ENCODE measurements at places on chromosomes 6 and 20.

GRCh38 chr20:44695295-44695673, 19.9 kb upstream of the CCN5 start:
- no peak for DNase-seq

DNA sequence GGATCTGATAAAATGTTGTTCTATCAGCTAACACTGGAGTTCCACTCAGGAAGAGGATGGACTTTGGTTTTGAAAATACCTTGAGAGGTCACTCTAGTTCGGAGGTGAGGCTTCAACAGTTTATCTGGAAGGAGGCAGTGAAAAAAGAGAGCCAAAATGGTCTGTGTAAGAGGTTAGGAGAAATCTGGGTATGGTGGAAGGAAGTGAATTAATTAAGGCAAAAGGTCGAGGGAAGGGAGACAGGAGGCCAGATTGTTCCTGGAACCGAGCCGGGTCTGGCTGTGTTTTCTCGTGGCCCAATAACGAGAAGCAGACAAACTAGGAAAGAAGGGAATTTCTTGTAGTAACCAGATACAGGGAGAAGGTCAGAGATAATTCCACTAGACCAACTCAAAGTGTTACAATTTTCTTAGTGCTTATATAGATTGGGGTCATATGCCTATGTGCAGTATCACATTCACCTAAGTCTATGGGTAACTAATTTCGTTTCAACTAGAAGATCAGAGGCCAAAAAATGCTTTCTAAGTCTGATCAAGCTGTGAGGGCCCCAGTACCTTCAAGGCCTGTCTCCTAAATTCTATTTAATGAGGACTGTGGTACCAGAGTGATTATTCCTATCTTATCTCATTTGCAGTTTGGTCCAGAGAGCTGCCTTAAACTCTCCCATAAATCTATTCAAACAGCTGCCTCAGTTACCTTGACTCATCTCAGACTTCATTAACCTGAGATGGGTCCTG, 96.0 kb upstream of the SNX9 start:
- DNase-seq = no peak

DNA sequence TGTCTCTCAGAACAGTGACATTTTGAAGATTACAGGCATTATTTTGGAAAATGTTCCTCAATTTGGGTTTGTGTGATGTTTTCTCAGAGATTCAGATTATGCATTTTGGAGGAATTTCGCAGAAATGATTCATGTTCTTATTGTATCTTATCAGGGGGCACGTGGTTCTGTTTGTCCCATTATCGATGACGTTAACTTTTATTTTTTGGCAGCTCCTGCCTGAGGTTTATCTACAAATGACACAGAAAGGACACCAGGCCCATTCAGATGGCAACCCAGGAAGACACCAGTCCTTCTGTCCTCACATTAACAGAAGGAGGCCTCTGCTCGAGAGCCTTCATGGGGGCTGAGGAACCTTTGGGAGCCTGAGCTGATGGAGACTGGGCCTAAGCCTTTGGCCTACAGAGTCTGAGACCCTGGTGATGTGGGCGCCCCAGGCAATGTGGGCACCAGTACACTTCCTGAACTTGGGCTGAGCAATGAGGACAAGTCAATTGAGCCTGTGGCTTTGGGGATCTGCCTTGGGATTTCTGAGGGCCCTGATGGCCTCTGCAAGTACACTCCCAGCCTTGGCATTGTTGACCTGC, 41.2 kb upstream of the EZR start:
- DNase-seq = no peak

DNA sequence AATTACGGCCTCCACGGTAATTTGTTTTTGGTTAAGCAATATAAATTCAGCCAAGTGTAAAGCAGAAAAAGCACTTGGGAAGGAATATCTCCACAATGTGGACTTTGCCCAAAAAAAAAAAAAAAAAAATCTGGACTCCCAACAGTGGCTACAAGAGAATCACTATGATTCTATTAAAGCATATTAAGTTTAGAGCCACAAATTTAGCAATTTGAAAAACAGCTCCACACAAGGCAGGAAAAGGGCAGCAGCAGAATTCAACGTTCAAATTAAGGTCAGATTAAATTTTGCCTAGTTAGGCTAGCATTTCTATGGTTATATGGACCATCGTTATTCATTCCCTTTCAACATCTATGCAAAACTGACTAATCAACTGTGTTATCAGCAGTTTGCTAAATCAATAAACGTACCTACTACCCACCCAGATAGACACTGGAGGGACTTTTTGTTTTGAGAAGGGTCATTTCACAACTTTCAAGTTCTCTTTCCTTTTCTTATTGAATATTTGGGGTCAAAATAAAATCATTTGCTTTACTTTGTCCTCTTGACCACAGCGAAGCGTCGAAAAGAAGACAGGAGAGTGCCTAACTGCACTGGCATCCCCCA, 1.0 kb downstream of the MCM9 start:
- DNase-seq = no peak

DNA sequence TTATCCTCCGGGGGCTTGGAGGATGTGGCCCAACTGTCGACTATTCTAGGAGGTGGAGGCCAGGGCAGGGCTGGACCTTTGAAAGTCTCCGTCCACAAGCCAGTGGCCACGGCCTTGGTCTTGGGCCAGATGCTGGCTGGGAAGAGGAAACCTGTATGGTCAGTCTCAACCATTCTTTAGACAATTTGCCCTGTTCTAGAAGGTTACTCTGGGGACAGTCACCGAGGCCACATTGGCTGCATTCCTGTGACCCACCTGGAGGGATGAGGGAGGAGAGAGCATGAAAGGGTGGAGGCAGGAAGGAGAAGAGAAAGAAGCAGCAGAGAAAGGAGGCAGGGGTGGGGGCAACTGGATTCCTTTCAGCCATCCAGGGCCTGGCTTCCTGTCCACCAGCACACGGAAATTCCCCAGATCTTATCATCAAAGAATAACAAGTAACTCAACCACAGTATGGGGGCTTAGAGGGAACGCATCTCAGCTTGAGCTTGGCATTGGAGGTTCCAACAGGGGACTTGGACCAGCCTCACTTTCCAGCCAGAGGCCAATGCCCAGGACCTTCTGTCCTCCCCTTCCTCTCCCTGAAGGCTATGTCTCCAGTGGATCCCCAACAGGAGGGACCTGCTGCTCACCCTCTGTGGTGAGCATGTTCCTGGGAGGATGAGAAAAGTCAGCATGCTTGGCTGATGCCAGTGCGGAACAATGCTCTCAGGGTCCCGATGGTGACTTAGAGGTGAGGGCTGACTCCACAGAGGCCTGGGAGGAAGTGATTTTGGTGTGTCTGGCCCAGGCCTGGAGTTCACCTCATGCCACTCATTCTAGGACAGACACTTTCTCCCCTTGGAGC, 30.4 kb downstream of the TGM2 start:
- no peak for DNase-seq

GRCh38 chr6:127951172-127951917, 50.5 kb upstream of the THEMIS start:
- no peak for DNase-seq

- no peak for DNase-seq
Measured at GRCh38 chr20:41293269-41294037, 24.1 kb downstream of the ZHX3 start.

- DNase-seq = no peak
Measured at GRCh38 chr20:16437387-16437996, 135.8 kb downstream of the KIF16B start.

Data from GM12891 (cell line).